Skin of body (tissue), 3 donors: ENCODE measurements at places on chromosomes 2 and 18. TPM values are rescaled to one million over a fixed set of nuclear protein-coding genes. Genes with fewer than 3 reads are reported as not detected.

DNA sequence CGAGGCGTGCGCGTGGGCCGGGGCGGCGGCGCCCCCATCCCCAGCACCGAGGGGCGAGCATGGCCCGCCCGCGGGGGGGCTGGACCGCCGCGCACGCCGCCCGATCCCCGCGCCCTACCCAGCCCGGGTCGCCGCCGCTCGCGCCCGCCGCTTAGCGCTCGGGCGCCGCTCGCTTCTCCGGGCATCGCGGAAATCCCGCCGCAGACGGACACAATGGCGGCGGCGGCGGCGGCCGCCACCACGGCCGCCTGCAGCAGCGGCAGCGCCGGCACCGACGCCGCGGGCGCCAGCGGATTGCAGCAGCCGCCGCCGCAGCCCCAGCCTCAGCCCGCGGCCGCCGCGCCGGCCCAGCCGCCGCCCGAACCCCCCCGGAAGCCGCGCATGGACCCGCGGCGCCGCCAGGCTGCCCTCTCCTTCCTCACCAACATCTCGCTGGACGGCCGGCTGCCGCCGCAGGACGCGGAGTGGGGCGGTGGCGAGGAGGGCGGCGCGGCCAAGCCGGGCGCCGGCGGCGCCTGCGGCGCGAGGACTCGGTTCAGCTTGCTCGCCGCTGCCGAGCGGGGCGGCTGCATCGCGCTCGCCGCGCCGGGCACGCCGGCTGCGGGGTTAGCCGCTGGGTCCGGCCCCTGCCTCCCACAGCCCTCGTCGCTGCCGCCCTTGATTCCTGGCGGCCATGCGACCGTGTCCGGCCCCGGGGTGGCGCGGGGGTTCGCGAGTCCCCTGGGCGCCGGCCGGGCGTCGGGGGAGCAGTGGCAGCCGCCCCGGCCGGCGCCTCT lies 453 bp downstream of the CABLES1 start:
- no peak for DNase-seq

- no peak for DNase-seq
These were observed 4.3 kb downstream of the DHX57 start for GRCh38 chr2:38871432-38871831.

CRYBA2 gene
- total RNA-seq = not detected

ANKRD30BL gene
- total RNA-seq = 1.4 TPM

GRCh38 chr2:115652652-115653051 lies 1210.2 kb downstream of the DPP10 start:
- no peak for DNase-seq

- DNase-seq = no peak
These were observed 219.2 kb downstream of the ZNF516 start for GRCh38 chr18:76275727-76276313.

- no peak for DNase-seq
These were observed 5.7 kb downstream of the PARD3B start for GRCh38 chr2:204550751-204551511.

GRCh38 chr2:25838152-25838756 lies 40.0 kb downstream of the ASXL2 start:
- no peak for DNase-seq

DNA sequence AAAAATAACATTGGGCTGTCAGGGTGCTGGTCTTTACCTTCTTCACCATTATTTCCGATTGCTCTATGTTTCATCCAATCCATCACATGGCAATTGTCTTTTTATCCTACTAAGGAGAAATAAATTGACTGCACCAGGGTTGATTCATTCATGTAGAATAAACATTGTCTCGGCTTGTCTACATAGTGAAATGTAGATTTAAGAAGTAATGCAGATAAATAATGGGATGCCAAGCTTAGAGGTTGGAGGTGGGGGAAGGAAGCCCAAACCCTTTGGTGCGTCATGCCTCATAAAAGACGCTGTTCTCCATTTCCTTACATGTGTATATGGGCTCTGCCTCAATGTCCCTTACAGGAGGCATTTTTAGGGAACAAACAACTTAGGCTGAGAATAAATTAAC lies 117.8 kb downstream of the ALK start:
- no peak for DNase-seq

MYO3B gene
- total RNA-seq = 5.5 TPM

- DNase-seq = no peak
These were observed 650.4 kb downstream of the RNF144A start for GRCh38 chr2:7567646-7568045.

DNA sequence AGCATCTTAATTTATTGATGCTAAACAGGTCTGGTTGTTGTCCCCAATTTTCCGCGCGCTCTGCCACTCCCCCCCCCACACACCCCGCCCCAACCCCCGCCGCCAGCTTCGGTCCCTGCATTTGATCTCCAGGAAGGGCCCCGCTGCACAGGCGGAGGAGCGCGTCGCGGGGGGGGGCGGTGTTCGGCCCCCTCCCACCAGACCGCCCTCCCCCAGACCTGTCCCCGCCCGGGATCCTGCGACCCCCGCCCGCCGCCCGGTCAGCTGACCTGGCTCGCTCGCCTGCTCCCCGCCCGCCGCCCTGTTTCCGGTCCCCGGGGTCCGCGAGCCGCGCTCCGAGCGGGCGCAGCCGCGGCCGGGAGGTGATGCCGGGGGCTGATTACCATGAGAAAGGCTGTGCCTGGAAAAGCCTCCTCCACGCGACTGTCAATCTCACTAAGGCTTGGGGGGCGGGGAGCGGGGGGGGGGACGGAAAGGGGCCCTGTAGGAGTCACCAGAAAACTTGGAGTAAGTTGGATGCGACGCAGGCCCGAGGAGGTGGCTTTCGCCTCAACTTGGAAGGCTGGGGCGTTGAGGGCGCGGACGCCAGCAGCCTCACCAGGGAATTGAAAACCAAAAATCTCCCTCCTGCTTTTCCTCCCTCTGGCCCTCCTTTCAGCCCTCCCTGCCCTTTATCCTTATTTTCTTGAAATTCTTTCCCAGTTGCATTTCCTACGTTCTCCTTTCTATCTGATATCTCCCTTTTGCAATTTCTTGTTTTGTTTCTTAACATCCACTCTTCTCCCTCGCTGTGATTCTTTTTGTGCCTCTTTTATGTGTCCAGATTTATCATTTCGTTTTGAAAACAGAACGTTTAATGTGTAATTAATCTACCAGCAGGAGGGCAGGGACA lies 4.4 kb upstream of the ZEB2 start:
- DNase-seq = peak; percentile 73

DNA sequence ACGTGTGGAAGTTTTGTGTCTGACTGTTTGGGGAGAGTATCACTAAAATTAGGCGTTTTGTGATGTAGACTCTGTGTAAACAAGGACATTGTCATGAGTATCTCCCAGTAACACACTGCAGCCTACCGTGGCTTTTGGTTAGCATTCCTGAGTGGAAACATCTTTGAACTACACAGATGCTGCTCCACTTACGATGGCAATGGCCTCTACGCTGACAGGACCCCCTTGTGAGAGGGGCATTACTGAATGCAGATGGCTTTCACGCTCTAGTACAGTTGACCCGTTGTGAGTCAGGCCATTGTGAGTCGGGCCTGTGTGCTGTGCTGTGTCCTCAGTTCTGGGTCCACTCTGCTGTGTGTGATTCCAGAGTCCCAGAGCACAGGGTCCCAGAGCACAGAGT lies 34.4 kb upstream of the ADNP2 start:
- DNase-seq = no peak

MC4R gene
- not detected for total RNA-seq

GRCh38 chr18:23311351-23312121 lies 141.6 kb upstream of the RIOK3 start:
- DNase-seq = no peak

GRCh38 chr2:218000136-218000535 lies 2.7 kb downstream of the TNS1 start:
- no peak for DNase-seq

- DNase-seq = no peak
These were observed 74.9 kb downstream of the ANKRD44 start for GRCh38 chr2:197235711-197236110.

DNA sequence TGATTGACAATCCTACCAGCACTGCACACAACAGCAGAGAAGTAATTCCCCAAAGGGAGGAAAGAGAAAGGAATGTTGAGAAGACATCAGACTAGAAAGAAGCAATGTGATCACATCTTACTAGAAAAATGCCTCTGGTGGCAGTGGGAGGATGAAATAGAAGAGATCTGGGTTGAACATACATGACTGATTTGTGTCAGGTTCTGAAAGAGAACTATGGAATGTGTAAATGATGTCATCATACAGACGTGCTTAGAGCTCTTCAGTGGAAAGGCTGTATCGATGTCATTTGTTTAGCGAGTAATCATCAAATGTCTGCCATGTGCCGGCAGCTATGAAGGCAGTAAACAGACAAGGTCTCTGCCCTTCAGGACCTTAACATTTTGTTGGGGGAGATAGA lies 24.9 kb downstream of the GORASP2 start:
- DNase-seq = no peak

AP1S3 gene
- total RNA-seq = 4.0 TPM

GRCh38 chr18:3667255-3668137 lies 217.5 kb downstream of the TGIF1 start:
- DNase-seq = no peak

- peak; percentile 15 for DNase-seq
These were observed 620 bp upstream of the WDFY1 start for GRCh38 chr2:223945755-223946154.

- DNase-seq = no peak
These were observed 40.3 kb upstream of the HNMT start for GRCh38 chr2:137924019-137924418.

- DNase-seq = no peak
These were observed 116.8 kb downstream of the NDUFA10 start for GRCh38 chr2:239908308-239908707.

TMEM163 gene
- 0.59 TPM for total RNA-seq

GRCh38 chr2:150165988-150166312 lies 321.5 kb downstream of the RND3 start:
- DNase-seq = no peak

DNA sequence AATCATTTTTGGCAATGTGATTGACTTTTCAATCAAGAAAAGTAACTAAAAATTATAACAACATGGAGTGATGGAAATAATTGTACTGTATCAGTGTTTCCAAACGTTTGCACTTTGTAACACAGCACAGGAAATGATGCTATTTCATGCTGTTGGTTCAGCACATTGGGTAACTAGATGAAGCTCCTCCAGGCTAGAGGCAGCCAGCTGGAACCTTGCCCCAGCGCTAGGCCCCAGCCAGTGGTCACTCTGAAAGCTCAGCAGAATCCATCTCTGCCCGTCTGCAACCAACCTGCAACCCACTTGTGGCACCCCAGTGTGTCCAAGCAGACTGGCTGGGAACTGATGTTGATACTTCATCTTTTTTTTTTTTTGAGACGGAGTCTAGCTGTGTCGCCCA lies 15.3 kb downstream of the UNC50 start:
- no peak for DNase-seq

- DNase-seq = no peak
These were observed 313.7 kb downstream of the SATB2 start for GRCh38 chr2:199144036-199144435.

DNA sequence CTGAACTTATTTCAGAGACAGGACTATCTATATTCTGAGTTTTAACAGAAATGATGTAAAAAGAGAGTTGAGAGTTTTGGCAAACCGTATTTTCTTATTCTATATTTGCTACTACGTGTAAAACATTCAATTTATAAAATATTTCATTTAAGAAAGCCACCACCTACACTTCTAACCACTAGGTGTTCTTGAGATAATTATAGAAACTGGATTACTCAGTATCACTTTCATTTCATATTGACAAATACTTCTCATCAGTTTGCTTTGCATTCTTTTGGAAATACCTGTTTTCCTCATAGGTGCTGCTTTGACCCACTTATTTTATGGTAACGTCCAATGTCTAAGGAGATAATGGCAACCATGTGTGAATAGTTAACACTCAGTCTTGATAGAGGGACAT lies 103.3 kb upstream of the LYPD1 start:
- DNase-seq = no peak

C1QL2 gene
- 0.10 TPM for total RNA-seq

PLCL1 gene
- total RNA-seq = 10.9 TPM

- DNase-seq = peak; percentile 35
These were observed 17.8 kb upstream of the PMAIP1 start for GRCh38 chr18:59881728-59882656.

DNA sequence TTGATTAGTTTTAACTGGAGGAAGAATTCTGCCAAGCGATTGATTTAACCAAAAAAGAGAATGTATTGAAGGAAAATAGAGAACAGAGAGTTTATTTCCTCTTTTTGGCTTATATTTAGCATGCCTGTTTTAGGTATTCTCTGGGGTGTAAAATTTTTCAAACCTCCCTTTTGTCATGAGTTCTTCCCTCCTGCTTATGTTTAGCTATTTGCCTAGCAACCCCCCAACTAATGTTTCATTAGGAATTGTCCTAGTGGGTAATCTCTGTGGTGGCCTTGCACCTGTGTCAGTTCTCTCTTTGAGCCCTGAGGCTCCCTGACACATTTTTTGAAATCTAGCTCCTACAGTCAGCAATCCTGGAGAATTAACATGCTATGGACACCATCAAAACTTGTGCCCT lies 12.5 kb upstream of the REG1B start:
- DNase-seq = no peak

GRCh38 chr2:106886916-106887758 lies 1.2 kb upstream of the ST6GAL2 start:
- no peak for DNase-seq

DNA sequence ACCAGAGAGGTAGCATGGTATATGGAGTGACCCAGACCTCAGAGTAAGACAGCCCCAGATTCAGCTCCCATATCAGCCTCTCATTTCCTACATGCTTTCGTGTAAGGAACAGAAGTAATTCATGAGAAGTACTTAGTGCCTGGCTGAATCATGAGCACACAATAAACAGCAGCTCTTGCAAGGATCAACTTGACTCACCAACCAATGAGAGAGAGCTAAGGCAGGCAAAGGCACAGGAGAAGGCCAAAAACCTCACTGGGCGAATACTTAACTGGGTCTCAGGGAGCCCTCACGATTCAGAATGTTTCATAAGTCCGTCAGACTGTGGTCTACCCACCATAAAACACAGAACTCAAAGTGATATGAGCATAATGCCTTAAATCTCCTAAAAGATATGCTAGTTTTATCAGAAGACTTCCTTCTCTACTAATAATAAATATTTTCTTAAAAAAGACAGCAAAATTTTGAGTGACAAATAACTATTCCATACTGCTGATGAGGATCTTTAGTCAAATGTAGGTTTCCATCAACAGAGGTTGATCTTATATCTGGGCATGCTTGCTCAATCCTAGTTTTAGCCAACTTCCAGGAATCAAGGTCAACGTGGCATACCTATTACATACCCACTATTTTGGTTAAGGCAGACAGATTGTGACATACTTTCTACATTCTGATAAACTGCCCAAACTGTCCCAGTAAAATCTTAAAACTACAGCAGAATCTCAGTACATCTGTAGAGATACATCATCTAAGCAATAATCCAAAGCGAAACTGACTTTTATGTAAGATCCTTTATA lies 34.9 kb downstream of the IMMT start:
- no peak for DNase-seq

PLEK gene
- 12.8 TPM for total RNA-seq

GRCh38 chr2:229153267-229153666 lies 117.8 kb downstream of the PID1 start:
- no peak for DNase-seq

ZSWIM2 gene
- not detected for total RNA-seq

STARD6 gene
- total RNA-seq = not detected

GRCh38 chr2:231571661-231572191 lies 20.9 kb upstream of the TEX44 start:
- DNase-seq = no peak
